Non-pigmented ciliary epithelial cell (primary cell): ENCODE measurements at places on chromosomes 16 and 17.

DNA sequence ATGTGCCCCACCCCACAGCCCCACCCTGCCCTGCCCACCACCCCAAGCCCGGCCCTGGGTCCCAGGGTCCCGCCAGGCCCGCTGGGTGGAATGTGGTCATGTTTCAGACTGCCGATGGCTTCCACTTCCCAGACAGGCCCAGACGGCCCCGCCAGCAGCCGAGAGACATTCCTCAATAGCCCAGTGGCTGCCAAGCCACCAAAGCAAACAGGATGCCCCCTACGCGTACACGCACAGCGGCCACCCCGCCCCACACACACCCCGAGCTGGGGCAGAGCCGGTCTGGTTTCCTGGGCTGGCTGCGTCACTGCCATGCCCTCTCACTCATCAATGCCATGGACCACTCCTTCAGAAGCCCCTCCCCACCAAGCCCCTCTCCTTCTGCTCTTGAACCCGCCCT, 1.2 kb upstream of the KRT17 start:
- no peak for DNase-seq

DNA sequence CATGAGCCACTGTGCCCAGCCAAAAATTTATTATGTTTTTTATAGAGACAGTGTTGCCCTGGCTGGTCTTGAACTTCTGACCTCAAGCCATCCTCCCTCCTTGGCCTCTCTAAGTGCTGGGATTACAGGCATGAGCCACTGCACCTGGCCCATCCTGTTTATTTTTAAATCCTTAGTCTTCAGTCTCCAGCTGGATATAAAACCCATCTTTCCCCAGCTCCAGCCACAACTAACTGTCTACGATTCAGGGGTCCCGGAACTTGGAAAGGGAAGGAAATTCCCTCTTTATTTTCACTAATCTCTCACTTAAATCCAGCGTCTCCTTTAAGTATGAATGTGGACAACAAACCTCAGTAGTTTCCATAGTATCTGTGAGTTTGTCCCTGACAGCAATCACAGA, 62.2 kb downstream of the IQCK start:
- no peak for DNase-seq

DNA sequence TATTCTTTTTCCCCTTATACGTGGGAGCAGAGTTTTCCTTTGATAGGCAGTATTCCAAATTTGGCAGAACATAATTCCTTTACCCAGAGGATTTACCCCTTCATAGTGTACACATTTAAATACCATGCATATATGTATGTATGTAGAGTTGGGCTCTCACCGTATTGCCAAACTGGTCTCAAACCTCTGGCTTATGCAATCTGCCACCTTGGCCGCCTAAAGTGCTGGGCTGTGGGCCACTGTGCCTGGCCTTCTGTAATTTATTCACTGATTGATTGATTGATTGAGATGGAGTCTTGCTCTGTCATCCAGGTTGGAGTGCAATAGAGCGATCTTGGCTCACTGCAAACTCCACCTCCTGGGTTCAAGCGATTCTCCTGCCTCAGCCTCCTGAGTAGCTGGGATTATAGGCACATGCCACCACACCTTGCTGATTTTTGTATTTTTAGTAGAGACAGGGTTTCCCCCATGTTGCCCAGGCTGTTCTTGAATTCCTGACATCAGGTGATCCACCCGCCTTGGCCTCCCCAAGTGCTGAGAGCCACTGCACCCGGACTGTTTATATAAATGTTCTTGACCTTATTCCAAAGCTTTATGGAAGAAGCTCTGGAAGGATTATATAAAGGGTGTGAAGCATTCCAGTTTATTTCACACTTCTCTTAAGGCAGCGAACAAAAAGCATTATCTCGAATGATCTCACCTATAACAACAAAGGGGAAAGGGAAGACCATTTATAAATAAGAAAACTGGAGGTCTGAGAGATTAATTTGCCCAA, 14.9 kb downstream of the GLG1 start:
- no peak for DNase-seq

- DNase-seq, result no peak
Measured at GRCh38 chr17:30933966-30934365, 12.2 kb downstream of the ADAP2 start.

- no peak for DNase-seq
Measured at GRCh38 chr17:81097943-81098308, 63.0 kb downstream of the BAIAP2 start.

DNA sequence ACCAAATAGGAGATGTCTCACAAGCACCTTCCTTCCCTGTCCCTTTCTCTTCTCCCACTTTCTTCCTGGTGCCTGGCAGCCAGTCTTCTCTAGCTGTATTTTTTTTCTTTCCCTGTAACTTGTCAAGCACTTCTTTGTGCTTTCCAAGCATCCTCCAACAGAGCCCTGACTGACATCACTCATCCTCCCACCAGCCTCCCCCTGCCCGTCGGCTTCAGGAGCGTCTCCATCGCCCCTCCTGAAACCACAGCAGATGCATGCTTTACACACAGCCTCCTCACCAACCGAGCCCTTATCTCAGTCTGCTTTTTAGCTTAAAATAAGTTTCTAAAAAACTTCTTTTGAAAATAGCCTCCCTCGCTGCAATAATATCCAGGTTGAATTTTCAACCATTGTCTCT, 268.7 kb upstream of the CDH5 start:
- DNase-seq, result no peak

- no peak for DNase-seq
Measured at GRCh38 chr17:76278952-76279741, 14.0 kb downstream of the UBALD2 start.
